Airway epithelial cell (primary cell): ENCODE measurements at places on chromosomes 11 and 22. TPM values are rescaled to one million over a fixed set of nuclear protein-coding genes. Genes with fewer than 3 reads are reported as not detected.

The TMEM179B gene
- 56.6 and 63.5 TPM in 2 replicates for total RNA-seq

The DCHS1 gene
- 0.09 and 0.21 TPM in 2 replicates for total RNA-seq

The SYT12 gene
- total RNA-seq, result 9.0 and 13.1 TPM in 2 replicates

The NPAS4 gene
- not detected in 2 replicates for total RNA-seq

The TRPM5 gene
- not detected in 2 replicates for total RNA-seq

The CRKL gene
- total RNA-seq, result 54.1 and 62.4 TPM in 2 replicates
